ENCODE measurements at places on chromosomes 5 and 9.

GRCh38 chr5:114296191-114296590 lies 65.7 kb upstream of the KCNN2 start:
- DNase-seq, result no peak

DNA sequence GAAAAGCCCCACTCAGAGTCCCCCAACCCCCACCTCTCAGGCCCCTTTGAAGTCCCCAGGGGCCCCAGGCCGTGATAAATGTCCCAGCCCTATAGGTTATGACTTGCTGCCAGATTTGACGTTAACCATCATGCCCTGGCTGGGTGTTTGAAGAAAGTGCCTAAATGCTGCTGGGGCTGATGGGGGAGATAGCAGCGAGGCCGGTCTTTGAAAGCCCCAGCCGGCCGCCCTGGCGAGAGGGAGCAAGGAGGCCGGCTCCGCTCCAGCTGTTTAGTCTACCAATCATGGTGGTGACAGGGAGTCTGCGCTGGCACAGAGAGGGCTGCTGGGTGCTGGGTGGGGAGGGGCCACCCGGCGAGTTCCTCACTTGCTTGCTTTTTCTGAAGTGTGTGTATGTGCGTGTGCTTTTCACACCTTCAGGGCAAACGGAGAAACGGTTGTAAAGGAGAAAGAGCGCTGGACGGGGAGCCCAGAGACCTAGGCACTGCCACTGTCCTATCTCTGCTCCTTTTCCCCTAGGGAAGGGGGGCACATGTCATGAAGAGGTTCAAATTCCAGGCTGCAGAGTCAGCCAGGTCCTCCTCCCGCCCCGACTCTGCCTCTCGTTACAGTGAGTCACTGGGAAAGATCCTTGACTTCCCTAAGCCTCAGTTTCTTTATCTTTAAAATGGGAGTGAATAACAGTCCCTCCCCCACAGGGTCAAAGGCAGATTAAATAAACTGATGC lies 126.1 kb upstream of the HAND1 start:
- DNase-seq, result peak; percentile 52

- no peak for DNase-seq
Measured at GRCh38 chr9:137365552-137366444, 57.2 kb downstream of the EXD3 start.

DNA sequence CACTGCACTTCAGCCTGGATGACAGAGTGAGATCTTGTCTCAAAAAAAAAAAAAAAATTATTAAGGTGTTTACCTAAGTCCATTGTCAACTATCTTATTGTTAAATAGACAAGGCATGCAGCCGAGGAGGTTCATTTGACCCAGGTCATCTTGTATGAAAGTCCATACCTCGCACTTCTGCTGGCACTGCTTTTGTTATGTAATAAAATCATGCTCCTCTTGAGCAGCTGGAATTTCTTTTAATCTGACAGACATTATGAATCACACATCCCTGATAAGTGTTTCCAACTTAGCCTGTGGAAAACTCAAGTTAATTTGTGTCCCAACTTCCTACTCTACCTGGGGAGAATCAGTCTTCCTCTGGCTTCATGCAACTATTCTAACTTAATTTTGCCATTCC lies 315.6 kb upstream of the KLF4 start:
- no peak for DNase-seq

GRCh38 chr5:79720096-79720495 lies 30.5 kb downstream of the CMYA5 start:
- DNase-seq, result no peak

GRCh38 chr5:159178978-159179377 lies 30.4 kb downstream of the RNF145 start:
- peak; percentile 53 for DNase-seq

GRCh38 chr9:112621018-112621655 lies 96.8 kb downstream of the INIP start:
- DNase-seq, result no peak

DNA sequence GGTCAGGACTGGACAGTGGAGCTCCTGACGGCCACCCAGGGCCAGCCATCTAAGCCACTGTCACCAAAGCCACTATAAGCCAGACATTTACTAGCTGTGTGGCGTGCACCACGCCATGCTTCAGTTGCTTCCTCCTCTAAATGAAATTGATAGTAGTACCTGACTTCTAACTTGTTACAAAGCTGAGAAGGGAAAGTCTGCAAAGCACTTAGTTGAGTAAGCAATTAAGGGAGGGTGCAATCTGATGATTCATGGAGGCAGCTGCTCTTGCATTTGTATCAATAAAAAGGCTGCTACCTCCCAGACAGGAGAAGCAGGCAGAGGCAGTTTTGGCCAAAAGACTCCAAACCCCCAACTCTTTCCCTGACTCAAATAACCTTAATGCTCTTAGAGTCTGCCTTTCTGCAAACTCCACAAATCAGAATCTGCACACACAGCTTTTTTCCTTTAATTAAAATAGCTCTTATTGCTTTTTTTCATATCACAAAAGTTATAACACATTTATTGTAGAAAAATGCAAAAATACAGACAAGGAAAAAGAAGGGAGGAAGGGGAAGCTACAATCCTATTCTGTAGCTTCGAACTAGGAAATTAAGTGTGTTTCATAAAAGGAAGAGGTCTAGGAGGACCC lies 19.3 kb upstream of the RAPGEF1 start:
- DNase-seq, result peak; percentile 84

DNA sequence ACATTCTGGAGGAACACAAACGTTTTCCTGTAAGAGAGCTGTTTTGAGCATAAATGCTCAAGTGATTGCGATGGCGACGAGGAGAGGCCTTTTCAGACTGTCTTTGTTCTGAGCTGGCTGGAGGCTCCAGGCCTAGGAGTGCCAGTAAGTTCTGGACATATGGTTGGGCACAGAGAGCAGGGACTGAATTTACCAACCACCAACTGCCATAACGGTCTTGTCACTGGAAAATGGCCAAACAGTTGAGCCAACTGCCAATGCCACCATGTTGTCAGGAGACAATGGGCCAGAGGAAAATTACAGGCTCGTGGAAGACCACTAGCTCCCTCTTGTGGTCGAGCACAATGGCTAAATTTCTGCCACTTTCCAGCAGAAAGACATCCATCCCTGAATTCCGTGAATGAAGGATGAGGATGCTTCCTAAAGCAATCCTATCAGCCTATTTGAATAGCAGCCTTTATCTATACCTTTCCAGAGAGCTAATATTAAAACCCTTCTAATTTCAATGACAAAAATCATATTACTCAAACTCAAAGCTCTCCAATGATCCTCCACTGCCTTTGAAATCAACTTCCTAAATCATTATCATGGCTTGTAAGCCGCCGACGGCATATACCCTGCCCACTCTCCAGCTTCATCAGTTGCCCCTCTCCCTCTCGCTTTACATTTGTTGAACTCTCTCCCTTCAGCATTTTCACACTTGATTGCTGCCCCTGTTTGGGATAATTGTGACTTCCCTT lies 66.9 kb upstream of the GLIS3 start:
- peak; percentile 51 for DNase-seq

DNA sequence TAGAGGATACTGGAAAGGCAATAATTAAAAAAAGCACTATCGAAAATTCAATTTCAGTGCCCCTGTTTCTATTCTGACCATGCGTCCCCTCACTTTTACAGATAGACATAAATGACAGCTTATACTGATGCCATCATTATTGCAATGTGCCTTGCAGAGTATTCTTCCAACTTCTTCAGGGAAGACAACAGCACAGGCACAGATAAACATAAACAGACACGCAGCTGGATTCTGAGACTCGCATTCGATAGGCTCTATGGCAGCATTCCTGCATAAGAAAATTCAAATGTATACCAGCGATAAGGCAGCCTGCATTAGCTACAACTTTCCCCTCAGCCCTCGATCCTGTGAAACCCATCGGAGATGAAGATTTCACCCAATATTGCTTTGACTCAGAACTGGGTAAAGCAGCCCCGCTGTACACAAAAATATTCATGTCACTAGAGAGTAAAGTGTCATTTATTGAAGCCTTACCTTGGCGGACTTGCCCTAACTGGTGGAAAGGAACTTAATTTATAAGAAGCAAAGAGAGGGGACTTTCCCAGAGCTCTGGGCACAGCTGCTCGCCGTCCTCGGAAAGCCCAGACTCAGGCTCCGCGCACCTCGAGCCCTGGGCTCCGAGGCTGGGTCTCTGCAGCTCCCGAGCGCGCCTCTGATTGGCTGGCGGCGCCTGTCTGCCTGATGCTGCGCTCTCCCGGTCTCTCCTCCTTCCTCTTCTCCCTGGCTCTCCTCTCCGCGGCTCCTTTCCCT lies at the start of gene CDH18:
TSS of gene CDH18 (minus strand) at position 589 of the 750 bp plus-strand sequence. CDS start 149,214 bp downstream, outside the sequence.
- peak; percentile 90 for DNase-seq

GRCh38 chr9:103804077-103804735 lies 289.9 kb upstream of the SMC2 start:
- peak; percentile 21 for DNase-seq

- DNase-seq, result peak; percentile 82
Measured at GRCh38 chr5:148179234-148179824, 11.0 kb downstream of the SPINK14 start.

GRCh38 chr5:72817076-72817481 lies 618 bp downstream of the TNPO1 start:
- DNase-seq, result peak; percentile 86

- no peak for DNase-seq
Measured at GRCh38 chr5:136038635-136039034, 9.8 kb downstream of the TGFBI start.

- DNase-seq, result no peak
Measured at GRCh38 chr5:68749631-68750030, 344.2 kb upstream of the SLC30A5 start.

DNA sequence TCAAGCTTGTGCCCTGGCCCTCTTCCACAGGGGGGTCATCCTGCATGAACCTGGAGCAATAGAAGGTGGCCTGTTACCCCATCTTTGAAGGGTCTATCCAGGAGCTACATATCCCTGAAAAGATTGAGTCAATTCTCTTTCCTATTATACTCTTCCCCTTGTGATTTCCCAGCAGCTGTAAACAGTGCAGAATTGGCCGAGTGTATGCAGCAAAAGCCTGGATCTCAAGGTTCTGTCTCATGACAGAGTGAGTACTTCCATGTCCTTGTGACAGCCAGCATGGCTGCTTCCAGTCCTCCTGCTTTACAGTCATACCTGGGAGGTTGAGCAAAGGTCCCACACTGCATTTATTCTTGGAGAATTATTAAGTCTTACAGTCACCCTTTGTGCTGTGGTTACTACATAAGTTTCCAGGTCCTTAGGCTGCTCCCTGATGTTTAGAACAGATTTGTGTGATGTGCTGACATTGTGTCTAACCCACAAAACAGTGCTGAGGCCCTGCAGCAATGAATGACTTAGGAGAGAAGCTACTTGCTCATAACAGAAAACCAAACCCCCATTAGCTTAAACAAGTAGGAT lies 67.5 kb downstream of the NREP start:
- no peak for DNase-seq

DNA sequence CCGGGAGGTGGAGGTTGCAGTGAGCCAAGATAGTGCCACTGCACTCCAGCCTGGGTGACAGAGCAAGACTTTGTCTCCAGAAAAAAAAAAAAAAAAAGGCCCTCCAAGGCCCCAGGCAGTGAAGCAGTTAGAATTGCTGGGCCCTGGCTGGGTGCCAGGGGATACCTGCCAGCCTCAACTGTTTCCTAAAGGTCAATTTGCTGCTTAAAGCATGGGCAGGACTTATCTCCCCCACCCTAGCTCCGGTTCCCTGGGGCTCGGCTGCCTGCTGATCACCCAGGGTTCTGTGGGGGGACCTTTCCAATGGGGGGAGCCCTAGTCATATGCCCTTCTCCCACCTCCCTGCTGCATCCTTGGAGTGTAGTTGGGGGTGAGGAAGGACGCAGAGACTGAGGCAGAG lies 25.7 kb downstream of the NCS1 start:
- DNase-seq, result no peak

All from DMS53 (cell line).